CD4-positive, alpha-beta T cell treated with Interleukin-17A for 4 hours (primary cell): ENCODE measurements at places on chromosomes 6 and 20.

DNA sequence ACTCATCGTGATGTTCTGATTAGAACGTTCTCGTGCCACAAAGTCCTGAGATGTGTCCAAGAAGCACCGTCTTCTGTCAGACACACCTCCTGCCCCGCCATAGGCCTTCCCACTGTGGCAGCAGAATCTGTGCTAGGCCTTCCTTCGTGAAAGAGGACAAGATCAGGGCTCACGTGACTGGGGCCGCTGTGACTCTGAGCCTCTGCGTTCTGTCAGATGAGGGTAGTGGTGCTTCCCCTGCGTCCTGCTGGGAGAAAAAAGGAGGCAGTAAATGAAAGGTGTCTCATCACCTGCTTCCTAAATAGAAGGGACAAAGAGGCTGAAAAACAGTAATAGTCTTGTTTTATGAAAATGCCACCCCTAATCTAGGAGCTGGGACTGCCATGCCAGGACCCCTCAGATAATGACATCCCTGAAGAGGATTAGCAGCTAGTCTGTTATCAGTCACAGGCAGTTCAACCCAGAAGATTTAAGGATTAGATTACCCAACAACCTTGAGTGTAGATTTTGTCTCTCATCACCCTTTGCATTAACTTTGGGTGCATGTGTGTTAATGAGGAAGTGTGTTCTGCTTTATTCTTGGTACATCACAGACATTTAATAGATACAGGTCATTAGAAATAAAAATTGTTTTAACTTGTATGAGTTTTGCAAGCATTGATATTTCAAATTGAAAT lies 4.1 kb downstream of the DNAJC5 start:
- DNase-seq, result peak; percentile 40

GRCh38 chr6:108116546-108117426 lies 42.2 kb upstream of the OSTM1 start:
- DNase-seq, result no peak

DNA sequence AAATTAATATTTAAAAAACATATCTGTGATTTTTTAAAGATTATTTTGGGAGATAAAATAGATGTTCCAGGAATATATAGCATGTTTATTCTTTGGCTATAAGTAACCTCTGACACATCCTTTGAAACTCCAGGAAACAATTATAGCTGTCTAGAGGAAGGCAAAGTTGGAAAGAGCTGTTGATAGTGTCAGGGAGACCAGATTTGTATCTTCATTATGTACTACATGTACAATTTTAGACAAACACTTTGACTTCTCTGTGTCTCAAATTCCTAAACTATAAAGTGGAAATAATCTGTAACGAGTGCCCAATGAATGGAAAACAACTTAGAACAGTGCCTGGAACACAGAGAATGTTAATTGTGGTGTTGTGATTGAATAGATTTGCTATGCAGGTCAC lies 25.6 kb upstream of the ADGRG6 start:
- no peak for DNase-seq

- peak; percentile 56 for DNase-seq
Observed at GRCh38 chr6:43454696-43455530, 435 bp downstream of the DLK2 start.

DNA sequence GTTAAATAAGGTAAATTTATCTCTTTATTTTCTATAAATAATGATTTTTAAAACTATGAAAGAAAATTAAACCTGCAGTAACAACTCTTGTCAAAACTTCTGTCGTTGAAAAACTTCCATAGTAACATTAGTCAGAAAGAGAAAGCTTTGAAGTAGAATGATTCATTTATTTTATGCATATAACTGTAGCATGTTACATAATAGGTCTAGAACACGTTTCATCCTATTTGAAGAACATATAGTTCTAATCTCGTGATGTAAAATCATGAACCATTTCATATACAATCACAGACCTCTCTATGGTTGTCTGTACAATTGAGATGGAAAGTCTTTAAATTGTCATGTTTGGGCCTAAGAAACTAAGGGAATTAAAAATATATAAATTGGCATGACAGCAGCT lies 61.3 kb upstream of the MYLIP start:
- no peak for DNase-seq

- no peak for DNase-seq
Observed at GRCh38 chr6:41598670-41599014, 39.6 kb upstream of the MDFI start.

- DNase-seq, result no peak
Observed at GRCh38 chr6:10177704-10178103, 237.2 kb downstream of the TFAP2A start.

- DNase-seq, result peak; percentile 17
Observed at GRCh38 chr20:16821211-16822089, 73.3 kb downstream of the OTOR start.

DNA sequence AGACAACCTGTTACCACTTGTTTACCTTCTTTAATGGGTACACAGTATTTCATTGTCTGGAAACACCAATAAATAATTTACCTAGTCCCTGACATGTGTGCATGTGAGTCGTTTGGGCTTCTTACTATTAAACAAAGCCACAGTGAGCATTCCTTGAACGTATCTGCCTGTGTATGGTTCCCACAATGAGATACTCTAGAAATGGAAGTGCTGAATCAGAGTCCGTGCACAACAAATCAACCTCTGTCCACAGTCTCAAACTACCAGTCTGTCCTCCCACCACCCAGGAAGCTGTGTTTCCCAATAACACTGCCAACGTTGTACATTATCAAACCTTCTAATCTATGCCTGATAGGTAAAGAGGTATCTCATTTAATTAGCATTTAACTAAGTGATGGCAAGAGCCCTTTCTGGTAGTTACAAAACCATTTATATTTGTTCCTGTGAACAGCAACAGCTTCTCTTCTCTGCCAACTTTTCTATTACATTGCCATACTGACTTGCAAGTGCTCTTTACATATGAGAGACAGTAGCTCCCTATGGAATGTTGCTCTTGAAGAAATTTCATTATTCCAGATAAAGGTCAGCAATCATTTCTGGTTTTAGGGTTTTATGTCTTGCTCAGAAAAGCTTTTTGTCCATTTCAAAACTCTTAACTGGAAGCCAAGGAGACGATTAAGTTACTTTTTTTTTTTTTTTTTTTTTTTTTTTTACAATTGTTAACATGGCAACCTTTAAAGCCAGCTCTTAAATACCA lies 14.7 kb downstream of the JAG1 start:
- DNase-seq, result no peak

- no peak for DNase-seq
Observed at GRCh38 chr6:7267466-7268091, 45.4 kb downstream of the SSR1 start.

DNA sequence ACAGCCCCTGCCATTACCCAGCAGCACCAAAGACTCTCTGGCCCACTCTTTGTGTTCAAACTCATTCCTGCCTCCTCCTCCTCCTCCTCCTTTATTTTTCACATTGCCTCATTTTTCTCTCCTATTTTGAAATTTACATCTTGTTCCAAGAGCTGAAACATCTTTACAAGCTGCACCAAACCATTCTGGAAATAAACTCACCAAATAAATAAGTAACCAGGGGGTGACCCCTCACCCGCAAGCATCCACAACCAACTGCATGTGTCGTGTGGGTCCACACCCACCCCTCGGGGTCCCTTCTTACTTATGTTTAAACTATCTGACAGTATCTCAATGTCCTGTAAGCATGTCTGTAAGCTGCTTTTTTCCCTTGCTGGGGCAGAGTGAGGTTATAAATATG lies 1.4 kb downstream of the KCNB1 start:
- DNase-seq, result no peak

DNA sequence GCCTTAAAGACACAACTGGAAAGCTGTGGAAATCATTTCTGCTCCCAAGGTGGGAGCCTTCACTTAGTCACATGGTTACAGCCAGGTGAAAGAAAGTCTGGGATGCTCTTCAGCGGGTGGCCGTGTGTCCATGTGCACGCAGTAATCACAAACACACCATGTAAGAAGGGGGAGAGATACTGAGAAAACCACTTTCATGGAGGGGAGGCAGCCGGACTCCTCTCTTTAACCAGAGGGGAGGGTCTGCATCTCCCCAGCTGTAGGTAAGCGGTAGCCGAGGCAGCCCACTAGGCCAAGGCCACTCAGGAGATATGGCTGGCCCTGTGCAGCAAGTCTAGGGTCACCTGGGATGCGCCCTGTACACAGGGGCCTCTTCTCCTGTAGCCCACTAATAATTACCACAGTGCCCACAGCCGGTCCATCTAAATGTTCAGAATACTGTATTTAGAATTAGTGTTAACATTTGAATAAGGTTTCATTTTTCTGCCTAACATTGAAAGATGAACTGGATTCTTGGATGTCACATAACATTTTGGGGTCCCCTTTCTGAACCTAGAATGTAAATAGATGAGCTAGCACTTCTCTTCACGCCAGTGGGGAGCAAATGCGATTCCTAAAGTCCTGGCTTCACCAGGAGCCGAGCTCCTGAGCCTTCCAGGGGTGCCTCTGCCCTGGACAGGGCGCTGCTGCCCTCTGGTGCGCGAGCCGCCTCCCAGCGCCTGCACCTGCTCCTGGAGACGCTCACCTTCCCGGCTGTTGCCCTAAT lies 15.9 kb downstream of the GPR31 start:
- peak; percentile 71 for DNase-seq

GRCh38 chr6:112713402-112713801 lies 366.3 kb downstream of the RFPL4B start:
- no peak for DNase-seq

DNA sequence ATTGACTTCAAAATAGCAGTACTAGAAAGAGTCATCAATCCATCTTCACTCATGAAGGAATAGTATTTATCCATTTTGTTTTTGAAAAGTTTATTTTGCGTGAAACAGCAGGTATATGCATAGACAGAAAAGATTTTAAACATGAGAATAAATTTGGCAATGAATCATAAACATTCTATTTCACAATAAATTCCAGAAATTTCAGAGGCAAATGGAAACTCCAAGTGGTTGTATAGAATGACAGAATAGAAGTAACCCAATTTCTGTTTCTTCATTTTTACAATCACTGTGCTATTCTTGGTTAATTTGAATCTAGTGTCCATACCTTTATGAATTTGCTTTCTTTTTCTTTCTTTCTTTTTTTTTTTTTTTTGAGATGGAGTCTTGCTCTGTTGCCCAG lies 173.0 kb upstream of the ECI2 start:
- DNase-seq, result no peak

DNA sequence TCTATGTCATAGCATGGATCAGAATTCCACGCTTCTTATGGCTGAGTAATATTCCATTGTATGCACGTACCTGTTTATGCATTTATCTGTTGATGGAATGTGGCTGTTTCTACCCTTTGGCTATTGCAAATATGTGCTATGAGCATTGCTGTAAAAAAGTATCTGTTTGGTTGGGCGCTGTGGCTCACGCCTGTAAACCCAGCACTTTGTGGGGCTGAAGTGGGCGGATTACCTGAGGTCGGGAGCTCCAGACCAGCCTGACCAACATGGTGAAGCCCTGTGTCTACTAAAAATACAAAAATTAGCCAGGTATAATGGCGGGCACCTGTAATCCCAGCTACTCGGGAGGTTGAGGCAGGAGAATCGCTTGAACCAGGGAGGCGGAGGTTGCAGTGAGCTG lies 182.4 kb downstream of the BCAS1 start:
- DNase-seq, result no peak

DNA sequence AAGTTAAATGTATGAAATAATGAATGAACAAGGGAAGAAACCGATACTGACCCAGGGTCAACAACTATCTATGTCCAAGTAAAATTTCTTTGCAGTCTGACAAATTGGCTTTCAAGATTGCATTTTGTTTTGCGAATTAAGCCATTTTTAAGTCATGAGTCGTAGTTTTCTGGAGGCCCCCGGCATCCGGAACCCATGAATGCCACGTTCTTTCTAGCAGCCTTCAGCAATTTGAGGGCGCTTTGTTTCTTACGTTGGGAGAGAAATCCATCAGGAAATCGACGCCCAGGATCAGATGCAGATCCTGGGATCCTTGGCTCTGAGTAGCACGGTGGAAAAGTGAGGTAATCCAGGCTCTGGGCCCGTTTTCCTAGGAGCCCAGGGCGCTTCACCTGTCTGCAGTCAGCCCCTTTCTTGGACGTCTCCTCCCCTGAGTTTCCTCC lies 309 bp upstream of the ABRACL start:
- no peak for DNase-seq

GRCh38 chr20:37500311-37500710 lies 20.7 kb upstream of the NNAT start:
- no peak for DNase-seq

DNA sequence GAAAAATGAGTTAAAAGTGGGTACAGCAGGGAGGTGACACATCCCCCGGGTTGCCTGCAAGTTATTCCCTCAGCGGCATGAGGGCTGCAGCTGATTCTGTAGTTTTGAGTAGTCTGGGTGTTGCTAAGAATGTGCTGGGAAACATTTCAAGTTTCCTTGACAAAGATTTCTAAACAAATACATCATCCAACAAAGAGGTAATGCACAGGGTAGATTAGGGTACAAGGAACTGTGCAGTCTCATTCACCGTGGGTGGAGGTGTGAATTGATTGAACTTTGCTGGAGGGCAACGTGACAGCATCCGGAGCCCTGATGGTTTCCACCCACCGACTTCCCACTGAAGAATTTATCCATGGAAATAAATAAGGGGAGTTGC lies 21.8 kb downstream of the CASS4 start:
- DNase-seq, result no peak

- DNase-seq, result no peak
Observed at GRCh38 chr6:50056242-50056641, 6.5 kb upstream of the DEFB112 start.
